ENCODE measurements at places on chromosomes 1 and 21.
A peak's percentile ranks its signal among the peaks of the same experiment; 100 is the strongest.

GRCh38 chr21:18801468-18801867 is 397.9 kb upstream of the TMPRSS15 start:
- no peak for DNase-seq

GRCh38 chr1:171913385-171913784 is 72.1 kb downstream of the DNM3 start:
- no peak for DNase-seq

DNA sequence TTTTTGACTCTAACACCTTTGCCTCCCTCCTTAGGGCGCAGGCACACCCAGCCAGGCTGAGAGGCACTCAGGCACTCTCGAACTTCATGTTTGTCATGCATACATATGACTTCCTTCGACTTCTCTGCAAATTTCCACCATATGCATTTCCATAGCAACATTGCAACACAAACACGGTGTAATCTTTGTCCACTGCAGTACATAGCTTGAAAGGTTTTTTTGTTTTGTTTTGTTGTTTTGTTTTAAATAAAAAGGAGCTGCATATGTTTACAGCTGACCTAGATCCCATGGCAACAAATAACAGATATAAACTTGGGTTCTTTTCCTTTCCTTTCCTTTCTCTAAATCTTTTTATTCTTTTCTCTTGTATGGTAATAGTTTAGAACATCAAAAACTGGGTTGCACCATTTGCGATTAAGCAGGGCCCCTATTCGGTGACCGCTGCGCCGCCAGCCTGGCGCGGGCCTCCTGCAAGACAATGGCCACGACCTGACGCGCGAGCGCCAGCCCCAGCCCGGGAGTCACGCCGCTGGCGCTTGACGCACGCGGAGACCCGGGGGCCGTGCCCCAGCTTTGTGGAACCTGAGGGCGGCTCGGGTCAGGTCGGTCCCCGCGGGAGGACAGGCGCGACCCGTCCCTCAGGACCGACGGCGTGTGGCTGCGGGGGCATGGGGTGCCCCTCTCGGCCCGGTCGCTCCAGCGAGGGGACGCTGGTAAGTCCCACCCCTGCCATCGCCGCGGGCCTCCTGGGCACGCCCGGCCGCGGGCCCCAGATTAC is 35.2 kb downstream of the CCN1 start:
- no peak for DNase-seq

GRCh38 chr1:116067566-116067890 is 43.7 kb upstream of the MAB21L3 start:
- no peak for DNase-seq

DNA sequence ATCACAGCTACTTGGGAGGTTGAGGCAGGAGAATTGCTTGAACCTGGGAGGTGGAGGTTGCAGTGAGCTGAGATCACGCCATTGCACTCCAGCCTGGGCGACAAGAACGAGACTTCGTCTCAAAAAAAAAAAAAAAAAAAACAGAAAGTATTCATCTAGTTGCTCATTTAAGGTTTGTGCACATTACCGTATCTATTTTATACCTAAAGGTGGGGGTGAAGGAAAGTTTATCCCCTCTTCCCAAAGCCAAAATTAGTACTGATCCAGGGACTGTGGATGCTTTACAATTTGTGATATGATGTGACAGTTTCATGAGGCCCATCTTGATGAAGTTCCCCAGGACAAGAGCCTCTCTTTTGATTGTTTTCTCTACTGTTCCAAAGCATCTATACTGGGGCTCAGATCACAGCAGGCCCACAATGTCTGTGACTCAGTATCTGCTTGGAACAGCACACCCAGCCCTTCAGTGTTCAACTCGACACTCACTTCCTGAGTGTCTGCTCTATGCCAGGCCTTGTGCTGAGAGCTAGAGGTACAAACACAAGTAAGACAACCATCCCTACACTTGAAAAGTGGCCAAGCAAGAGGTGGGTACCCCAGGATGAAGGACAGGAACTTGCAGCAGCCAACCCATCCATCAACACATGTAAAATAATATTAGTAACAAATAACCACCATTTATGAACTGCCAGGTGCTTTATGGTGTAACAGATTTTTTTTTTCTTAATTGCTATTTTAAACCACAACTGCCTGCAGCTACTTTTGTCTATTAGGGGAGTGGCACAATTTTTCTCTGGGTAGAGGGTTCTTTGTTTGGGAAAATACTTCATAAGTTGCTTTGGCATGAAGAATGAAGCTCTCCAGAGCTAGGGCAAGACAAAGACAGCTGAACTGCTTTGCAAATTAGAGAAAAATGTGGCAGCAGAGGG is 29.0 kb upstream of the KHDRBS1 start:
- DNase-seq, result no peak

DNA sequence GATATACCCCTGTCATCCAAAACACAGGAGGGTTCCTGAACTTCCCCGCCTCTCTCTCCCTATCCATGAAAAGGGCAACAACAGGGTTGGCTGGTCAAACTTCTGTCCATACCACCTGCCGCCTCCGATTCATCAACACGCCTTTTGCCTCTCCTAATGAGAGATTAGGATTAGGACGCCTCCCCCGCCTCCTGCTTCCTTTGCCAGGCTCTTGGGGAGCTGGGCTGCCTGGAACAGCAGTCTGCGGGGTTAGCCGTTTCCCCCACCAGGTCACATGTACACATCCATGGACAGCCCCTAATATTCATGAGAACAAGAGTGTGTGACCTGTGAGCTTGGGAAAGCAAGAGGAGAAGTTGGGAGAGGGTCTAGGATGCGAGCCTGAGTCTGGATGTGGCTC is 2.3 kb upstream of the OPTC start:
- DNase-seq, result no peak

- no peak for DNase-seq
Measured at GRCh38 chr1:31069392-31069791, 3.9 kb upstream of the PUM1 start.

DNA sequence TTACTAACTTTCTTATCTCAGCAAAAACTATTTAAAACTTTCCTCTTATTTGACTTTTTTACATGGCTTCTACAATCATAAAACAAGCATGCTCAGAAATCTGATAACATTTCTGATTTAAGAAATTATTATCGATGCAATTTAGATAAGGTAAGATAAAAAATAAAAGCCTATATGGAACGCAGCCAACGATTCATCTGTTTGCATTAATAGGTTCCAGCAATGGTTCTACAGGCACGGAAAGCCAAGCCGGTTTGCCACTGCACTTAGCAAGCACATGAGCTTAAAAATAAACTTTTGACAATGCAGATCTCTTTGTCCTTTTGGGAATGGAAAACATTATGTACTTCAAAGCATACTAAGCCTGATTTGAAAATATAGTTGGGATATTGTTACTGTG is 77.5 kb upstream of the KCNK2 start:
- DNase-seq, result no peak

DNA sequence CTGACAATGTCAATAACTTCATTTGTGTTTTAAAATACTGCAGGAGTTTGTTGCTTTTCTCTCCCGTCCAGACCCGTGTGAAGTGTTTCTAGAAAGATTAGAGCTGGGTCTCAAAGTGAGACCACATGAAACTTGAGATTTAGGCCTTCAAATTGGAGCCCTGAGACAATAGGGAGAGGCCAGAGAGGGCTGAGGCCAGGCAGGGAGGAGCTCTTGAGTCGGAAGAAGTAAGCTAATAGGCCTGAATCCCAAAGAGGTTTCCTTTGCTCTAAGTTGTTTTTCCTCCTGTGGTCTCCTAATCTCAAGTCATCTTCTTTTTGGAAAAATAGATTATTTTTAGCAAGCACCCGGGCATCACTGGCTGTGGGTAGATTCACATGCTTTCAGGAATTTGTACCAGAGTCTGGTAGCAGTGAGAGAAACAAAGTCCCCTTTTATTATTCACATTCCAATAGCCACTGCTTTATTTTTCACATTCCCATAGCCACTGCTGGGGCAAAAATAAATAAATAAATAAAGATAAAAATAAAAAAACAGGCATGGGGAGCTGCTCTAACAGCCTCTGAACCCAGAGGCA is 25.6 kb downstream of the CD244 start:
- no peak for DNase-seq

DNA sequence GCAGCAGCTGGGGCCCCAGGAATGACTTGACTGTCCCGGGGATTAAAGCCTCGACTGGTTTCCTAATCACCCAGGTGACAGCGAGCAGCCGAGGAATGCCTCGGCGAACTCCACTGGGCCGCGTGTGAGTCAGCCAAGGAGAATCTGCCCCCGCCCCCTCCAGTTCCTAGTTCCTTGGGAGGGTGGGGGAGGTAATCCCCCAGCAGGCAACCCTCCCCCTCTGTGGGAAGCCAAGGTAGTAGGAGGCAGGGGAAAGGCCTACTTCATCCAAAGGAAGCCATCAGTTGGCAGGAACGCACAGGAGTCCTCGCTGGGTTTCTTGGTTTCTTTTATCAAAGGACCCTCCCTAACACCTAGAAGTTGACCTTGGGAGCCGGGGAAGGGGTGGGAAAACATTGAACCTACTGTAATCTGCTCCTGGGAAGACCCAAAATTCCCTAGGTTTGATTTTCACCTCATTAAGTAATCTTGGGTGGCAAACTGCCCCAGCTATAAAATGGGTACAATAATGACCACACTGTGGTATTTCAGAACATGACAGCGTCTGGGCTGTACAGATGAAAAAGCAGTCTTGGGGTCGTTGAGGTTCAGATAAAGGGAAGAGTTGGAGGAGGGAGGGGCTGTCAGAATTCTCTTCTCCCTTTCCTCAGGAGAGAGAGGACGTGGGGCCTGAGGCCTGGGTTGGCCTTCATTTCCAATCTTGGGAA is 1.4 kb downstream of the TENT5B start:
- DNase-seq, result no peak

- DNase-seq, result no peak
Measured at GRCh38 chr1:241323514-241324195, 33.4 kb downstream of the RGS7 start.

DNA sequence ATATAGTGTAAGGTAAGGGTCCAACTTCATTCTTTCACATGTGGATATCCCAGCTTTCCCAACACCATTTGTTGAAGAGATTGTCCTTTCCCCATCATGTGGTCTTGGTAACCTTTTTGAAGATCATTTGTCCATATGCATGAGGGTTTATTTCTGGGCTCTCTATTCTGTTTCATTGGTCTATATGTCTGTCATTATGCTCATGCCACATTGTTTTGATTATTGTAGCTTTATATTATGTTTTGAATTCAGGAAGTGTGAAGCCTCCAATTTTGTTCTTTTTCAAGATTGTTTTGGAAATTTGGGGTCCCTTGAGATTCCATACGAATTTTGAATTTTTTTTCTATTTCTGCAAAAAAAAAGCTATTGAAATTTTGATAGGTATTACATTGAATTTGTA is 15.2 kb upstream of the RCSD1 start:
- no peak for DNase-seq

DNA sequence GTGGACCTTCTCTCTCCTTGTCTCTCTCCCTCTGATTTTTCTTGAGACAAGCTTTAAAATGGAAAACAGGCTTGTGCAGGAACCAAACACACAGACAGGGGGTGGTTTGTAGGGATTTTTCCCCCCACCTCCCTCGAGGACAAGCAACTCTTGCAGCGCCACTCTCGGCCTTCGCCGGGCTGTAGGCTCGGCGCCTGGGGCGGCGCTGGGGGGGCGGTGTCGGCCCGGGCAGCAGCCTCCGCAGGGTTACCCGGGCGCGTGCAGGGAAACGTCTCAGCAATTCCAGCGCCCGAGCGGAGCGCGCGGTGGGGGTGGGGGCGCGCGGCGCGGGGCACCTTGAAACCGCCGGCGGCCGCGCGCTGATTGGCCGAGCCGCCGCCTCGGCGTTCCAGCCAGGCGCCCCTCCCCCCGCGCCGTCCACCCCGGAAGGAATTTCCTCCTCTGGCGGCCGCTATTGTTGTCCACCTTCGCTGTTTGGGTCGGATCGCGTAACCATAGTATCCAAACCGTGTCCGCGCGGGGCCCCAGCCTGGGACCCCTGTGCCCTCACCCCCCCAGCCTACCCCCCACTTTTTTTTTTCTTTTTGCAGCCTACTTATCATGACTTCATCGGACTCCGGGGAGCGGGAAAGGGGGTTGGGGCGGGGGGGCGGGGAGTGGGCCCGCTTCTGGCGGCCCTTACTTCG is 59.8 kb upstream of the ACOT11 start:
- DNase-seq, result peak; percentile 90

- DNase-seq, result peak; percentile 46
Measured at GRCh38 chr1:11893907-11894251, 32.3 kb downstream of the KIAA2013 start.

- no peak for DNase-seq
Measured at GRCh38 chr1:228072658-228073043, 9.9 kb upstream of the ARF1 start.

DNA sequence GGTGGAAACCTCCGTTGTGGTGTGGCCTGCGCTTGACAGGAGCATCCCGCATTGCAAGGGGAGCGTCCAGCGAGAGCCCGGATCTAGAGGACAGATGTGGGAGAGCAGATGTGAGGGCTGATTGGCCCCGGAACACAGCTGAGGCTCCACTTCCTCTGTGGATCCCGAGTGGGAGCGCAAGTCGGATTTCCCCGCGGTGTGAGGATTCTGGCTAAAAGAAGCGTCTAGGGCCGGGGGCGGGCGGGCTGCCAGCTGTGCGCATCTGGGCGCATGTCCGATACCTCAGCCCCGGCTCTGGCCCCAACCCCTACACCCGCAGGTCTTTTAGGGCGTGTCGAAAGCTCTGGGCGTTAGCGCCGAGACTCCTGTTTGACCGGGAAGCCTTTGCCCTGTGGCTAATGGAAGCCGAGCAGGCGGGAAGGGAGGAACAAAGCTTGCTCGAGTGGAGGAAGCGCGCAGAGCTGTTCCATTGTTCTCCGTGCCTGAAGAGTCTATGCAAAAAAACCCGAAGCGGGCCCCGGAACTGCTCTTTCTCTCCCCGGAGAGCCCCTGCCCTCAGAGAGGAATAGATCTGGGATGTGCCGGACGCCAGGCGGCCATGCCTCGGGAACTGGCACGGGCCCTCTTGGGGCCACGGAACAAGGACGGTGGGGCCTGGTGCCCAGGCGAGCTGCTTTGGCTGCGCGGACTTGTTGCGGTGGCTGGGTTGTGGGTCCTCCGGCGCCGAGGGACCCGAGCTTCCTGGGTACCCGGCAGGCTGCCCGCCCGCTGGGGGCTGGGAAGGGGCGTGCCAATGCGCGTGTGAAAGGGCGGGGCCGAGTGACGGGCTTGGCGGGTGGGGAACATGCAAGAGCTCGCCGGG is 111.1 kb downstream of the NAV1 start:
- DNase-seq, result peak; percentile 44

GRCh38 chr1:154326546-154327465 is 1.5 kb downstream of the ATP8B2 start:
- no peak for DNase-seq

DNA sequence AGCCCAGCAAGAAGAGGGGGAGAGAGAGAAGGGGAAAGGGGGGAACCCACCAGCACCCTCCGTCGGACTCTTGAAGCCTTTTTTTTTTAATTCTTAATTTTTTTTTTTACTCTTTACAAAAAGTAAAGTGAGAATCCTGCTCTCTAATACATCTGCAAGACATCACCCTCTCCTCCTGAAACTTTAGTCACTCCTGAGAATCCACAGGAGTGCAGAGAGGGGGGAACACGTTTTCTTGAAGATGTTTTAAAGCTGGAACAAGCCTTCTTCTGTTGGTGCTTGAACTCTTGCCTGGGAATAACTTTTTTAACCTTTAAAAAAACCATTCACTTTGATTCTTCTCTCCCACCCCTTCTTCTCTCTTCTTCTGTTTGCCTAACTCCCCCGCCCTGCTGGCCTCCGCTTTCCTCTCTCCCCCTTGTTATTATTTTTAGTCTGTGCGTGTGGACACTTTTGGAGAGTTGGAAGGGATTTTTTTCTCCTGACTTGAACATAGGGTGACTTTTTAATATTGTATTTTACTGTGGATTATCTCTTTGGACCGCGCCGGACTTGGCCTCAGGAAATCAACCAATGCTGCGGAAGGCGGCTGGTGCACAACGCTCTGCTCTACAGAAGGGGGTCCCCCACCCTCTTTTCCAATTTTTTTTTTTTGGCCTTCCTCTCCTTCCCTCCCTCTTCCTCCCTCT is 383 bp upstream of the PRRX1 start:
- no peak for DNase-seq
